Pons (tissue), 1 donor: ENCODE measurements at places on chromosomes 12 and 14.

GRCh38 chr12:4356041-4356327, 23.5 kb downstream of the FGF23 start:
- DNase-seq = no peak

GRCh38 chr12:65631621-65632111, 192.6 kb upstream of the HMGA2 start:
- DNase-seq = peak; percentile 44

- DNase-seq = no peak
These were observed 54.3 kb upstream of the FBRSL1 start for GRCh38 chr12:132435486-132436187.

DNA sequence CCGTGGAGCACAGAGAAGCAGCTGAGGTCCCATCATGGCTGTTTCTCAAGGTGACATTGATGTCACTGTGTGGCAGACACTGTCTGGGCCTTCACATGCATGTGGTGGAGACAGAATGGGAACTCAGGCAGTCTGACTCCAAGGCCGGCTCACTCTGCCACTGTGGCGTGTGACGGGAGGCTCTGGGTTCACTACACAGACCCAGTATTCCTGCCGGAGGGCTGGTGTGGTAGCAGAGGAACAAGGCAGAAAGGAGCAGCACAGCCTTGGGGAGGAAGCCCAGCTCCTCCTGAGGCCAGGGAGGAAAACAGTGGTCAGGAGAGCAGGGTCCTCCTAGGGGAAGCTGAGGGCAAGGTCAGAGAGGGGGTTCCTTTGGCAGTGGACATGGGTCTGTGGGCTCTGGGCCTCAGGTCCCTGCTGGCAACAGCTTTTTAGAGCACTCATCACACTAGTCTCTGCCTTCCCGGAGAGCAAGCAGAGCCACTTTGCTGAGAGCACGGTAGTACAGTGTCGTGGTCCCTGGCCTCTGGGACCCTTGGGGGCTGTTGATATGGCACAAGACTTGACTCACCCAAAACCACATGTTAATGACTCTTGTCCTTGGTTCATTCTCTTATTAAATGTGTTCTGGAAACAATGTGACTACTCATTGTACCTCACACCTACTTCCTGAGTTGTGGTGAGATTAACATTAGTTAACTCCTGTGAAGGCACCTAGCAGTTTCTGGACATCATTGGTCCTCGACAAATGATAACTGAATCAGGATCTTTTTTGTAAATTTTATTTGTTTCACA, 21.3 kb downstream of the DCAF4 start:
- no peak for DNase-seq

- DNase-seq = peak; percentile 47
These were observed 64.2 kb downstream of the ELK3 start for GRCh38 chr12:96258104-96258961.

DNA sequence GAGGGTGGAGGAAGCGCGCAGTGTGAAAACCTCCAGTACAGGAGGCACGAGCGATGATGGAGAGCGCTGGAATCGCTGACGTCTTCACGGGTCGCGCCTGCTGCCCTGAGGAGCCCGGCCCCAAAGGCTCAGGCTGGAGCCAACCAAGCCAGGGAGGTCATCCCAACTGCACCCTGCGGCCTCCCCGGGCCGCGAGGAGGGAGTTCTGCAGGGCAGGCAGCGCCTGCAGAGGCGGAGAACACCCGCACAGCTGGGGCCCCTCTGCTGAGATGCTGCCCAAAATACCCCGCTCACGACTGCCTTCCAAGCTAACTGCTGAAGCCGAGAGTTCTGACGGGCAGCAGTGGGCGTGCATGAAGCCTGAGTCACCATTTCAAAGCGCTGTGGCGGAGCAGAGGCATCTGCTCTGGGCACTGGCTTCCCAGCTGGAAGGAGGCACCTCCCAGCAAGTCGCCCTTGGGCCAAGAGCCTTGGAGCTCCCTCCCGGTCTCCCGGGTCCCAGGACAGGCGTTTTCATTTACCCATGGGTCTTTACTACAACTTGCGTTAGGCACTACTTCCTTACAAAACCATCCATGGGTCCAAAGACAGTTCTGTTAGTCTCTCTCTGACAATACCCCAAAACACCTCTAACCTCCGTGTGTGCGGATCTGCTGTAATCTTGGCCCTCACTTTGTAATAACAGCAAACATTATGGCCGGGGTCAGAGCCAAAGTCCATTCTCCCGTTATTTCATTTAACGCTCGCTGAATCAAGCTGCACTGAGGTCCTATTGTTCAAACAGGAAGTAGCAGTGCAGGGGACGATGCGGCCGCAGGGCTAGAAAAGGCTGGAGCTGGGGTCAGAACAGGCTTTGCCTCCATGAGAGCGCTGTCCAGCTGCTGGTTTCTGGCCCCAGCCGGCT, 60.1 kb upstream of the RIMBP2 start:
- DNase-seq = peak; percentile 35
